ENCODE measurements at places on chromosomes 16 and 17.

DNA sequence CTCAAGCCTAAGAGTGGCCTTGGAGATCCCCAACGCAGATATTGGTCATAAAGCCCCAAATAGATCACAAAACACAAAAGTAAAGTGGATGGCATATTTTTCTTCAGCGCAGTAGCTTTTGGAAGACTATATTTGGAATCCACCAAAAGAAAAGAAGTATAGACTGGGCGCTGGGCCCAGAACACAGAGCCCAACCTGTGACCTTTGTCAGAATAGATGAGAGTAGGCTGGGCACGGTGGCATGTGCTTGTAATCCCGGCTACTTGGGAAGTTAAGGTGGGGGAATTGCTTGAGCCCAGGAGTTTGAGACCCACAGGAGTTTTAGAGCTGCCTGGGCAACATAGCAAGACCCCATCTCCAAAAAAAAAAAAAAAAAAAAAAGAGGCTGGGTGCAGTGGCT is 14.6 kb downstream of the SCIMP start:
- DNase-seq = no peak

DNA sequence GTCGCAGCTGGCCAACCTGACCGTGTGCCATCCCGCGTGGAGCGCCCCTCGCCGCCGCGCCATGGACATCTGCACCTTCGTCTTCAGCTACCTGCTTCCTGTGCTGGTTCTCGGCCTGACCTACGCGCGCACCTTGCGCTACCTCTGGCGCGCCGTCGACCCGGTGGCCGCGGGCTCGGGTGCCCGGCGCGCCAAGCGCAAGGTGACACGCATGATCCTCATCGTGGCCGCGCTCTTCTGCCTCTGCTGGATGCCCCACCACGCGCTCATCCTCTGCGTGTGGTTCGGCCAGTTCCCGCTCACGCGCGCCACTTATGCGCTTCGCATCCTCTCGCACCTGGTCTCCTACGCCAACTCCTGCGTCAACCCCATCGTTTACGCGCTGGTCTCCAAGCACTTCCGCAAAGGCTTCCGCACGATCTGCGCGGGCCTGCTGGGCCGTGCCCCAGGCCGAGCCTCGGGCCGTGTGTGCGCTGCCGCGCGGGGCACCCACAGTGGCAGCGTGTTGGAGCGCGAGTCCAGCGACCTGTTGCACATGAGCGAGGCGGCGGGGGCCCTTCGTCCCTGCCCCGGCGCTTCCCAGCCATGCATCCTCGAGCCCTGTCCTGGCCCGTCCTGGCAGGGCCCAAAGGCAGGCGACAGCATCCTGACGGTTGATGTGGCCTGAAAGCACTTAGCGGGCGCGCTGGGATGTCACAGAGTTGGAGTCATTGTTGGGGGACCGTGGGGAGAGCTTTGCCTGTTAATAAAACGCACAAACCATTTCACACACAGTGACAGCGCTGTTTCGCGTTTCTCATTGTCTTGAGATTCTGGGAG is 2.0 kb upstream of the ZACN start:
- DNase-seq = no peak

DNA sequence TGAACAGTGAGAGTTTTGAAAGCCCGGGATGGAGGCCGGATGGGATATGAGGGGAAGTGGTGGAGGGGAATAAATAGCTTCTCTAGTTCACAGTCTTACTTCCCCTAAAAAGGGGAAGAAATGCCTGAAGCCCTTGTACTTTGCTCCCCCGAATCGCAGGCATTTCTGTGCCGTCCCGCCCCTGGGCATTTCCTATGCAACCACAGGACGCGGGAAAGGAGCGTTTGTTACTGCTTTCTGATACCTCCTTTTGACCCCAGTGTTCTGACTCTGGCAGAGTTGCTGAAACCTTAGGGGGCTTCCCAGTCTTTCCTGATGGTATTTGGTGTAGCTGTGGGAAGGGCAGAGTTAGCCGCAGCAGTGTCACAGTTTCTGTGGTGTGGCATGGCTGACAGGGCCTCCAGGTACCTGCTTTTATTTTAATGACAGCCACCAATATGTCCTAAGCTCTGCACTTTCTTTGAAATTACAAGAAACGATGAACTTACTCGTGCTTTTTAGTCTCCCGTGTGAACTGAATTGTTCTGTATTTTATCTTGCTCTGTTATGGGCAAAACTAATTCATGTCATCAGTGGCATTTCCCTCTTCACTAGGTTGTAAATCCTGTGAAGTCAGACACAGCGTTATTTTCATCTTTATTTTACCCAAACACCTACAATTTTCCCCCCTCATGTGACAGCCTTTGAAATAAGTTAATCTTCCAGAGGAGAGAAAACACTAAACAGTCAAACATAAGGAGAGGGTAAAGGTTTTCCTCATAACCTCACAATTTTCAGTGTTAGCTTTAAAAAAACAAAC is 27.1 kb downstream of the USP10 start:
- DNase-seq = peak; percentile 77

DNA sequence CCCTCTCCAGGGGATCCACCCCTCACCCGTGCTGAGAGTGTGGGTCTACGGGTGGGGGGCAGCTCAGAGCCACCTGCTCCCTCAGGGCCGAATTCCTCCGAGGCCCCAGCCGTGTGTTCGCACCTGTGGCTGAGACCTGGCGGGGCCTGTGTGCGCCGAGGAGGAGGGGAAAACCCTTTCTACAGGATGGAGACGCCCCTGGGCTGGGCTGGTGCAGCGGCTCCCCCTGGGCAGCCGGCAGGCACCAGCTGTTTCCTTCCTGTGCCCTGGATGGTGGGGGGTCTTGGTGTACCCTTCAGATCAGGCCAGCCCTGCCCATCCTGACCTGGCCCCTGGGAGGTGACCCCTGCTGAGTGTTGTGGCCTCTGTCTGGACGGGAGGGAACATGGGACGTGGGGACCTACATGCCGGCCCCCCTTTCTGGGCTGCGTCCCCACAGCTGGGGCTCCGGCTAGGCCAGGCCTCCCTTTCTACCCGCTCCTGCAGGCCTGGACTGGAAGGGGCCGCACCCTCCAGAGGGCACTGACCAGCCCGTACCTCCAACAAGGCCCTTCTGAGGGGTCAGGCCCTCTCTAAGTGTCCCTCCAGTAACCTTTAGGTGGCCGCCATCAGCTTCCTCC is 28.3 kb upstream of the PABPN1L start:
- DNase-seq = no peak

Measured in SIG-M5 (cell line).